Effector memory CD4-positive, alpha-beta T cell (primary cell): ENCODE measurements at places on chromosomes 3 and 15.
A peak's percentile ranks its signal among the peaks of the same experiment; 100 is the strongest.

DNA sequence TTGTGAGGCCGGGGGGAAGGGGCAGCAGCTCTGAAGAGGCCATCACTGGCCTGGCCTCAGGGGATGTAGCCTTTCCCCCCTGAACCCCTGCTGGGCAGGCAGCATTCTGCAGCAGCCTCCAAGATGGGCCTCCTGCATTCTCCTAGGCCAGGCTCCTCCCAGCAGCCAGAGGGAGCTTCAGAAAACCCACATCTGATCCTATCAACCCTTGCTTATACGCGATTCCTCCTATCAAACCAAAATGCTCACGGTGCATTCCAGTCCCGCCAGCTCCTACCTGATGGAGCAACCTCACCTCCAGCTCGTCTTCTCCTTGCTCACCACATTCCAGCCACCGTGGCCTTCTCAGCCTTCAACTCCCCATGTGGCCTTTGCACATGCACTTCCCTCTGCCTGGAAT is 85.7 kb downstream of the MEGF11 start:
- no peak for DNase-seq

DNA sequence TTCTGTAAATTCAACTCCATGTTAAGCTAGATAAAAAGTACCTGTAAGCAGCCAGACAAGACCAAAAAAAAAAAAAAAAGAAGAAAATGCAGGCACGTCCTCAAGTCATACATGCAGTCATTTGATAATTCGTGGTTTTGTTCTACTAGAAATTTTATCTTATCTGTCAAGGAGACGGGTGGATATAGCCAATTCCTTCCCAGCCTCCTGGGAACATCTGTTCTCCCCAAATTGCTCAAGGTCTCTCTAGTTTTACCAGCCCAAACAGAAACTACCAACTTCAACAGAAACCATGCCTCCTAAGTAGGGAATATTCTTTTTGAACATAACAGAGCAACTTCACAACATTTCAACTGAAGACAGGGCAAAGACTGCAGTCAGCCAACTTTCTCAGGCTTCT is 19.5 kb downstream of the RYK start:
- no peak for DNase-seq

DNA sequence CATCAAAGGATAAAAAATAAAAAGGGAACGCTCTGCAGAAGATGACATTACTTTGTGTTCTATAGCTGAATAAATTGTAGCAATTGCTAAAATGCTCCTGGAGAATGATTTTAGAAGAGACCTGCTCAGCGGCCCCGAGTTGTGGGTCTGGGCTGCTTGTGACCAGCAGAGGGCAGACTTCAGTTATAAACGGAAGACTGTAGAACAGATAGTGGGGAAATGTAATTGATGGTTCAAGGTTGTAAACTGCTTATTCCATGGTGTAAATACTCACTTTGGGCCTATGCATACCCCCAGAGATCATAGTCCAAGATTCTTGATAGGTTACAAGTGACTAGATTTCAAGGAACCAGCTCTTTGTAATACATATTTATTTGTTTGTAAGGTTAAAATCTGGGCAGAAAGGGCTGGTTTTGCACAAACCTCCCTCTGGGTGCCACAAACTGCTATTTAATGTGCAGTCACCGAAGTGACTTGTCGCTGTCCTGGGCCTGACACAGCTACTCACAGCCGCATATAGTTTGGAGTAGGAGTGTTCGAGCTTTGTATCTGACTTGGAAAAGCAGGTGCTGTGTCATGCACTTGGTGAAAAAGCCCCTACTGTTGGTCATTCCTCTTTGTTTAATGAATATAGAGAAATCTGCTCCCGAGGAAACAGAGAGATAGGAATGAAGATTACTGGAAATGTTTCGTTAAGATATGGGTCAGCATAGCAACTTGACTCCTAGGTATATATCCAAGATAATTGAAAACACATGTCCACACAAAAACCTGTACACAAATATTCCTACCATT is 34.7 kb upstream of the NDUFB4 start:
- DNase-seq, result peak; percentile 23

DNA sequence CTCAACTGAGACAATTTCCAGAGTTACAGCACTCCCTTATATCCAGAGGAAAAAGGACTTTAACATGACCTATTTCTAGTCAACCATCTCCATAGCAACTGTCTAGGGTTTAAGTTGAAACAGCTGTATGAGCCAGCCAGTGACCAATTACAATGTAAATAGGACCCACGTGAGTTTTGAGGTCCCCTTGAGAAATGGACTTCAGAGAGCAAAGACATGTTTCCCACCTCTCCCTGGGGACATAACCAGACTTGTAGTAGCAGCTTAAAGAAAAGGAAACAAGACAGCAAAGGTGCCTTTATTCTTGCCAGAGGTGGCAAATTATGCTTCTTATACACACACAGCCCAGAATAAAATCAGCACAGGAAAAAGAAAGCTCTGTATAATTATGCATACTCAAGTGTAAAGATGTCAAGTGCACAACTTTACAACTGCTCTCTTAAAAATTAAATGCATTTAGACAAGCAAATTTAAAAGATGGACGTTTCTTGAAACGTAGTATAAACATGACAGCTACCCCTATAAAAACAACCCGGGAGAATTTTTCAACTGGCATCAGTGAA is 40.2 kb downstream of the SUMF1 start:
- no peak for DNase-seq

DNA sequence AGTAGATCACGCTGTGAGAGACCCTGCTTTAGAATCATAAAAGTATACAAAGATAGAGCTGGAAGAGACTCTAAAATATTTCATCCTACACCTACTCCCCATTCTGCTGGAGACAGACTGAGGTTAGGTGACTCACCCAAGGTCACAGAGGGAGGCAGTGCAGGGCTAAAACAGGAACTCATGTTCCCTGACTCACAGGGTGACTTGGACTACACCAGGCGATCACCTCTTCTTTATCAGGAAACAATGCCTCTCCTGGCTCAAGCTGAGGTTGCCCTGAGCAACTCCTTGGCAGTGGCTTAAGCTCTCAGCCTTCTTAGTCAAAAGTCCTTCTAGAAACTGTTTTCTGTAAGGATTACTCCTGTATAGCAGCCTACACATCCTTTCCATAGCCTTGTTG is 26.4 kb upstream of the TNFAIP8L3 start:
- DNase-seq, result no peak

DNA sequence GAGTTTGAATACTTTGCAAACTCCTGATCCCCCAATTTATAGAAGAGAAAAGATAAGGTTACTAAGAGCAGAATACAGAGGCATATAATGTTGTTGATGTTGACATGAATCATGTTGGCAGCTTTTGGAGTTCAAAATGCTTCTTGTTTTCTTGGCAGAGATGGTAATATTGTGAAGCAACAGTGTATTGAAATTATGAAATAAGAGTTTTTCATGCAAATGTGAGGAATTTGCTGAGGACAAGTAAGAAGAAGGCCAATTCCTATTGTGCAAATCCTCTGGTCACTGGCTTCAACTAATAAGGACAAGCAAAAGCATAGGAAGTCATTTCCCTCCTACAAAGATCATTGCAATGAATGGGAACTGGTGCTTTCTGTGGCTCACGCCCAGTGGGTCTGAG is 126.9 kb upstream of the CHL1 start:
- DNase-seq, result no peak

GRCh38 chr3:43239755-43240154 is 46.6 kb upstream of the SNRK start:
- DNase-seq, result no peak

DNA sequence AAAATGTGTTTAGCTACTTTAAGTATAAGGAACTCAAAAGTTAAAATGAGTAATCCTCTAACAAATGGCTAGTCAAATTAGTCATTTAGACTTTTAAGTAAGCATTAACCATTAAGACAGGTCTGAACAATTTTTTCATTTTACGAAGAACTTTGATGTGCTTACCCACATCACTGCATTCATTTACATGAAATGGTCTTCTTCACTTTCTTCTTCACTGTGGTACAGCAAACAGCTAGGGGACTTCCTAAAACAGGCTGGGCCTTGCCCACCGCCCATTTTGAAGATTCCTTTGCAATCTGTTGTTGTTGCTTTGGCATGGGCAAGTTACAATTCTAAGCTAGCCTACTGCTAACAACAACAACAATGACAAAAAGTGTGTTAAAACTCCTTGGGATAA is 67.4 kb downstream of the CBLB start:
- no peak for DNase-seq

DNA sequence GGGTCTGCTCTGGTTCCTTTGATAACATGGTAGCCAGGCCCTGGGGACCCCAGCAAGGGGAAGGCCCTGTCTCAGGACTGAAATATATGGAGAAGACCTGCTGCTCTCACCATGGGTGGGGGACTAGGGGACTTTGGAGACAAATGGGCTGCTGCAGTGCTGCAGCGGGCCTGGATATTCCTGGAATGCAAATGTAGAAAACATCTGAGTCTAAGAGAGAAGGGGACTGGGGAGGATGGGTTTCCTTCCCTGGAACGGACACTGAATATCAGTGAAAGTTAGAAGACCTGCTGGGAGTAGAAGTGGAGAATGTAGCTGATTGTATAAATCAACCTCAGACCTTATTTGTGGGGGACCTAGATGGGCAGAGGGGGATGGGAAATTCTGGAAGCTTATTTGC is 3.1 kb upstream of the HCN4 start:
- no peak for DNase-seq

GRCh38 chr15:37038716-37039106 is 61.6 kb downstream of the MEIS2 start:
- no peak for DNase-seq

DNA sequence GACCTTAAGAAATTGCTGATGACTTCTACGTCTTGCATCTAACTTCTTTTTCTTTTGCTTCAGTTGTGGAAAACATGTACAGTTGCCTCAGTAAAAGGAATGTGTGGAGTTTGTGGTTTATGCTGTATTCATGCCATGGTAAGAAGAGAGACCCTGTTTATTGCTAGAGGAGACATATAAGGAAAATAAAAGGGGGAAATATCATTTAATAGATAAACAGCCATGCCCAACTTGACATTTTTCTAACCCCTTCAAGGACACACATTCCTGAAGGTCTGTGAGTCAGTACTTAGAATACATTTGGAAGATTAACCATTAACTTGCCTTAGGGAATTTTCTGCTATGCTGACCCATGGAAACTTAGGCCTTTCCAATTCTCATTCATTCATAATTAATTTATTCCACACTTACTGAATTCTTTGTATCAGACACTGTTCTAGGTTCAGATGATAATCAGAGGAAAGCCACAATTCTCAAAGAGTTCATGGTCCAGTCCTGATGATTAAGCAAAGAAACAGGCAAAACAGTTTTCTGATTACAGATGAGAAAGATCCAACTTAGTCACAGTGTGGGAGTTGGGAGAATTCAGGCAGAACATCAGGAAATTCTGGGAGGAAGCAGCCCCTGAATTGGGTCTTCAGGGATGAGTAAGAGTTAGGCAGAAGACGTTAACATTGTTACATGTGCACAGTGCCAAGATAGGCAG is 329.8 kb upstream of the RASGRP1 start:
- no peak for DNase-seq

- DNase-seq, result no peak
Observed at GRCh38 chr15:79168922-79169456, 78.4 kb upstream of the RASGRF1 start.

DNA sequence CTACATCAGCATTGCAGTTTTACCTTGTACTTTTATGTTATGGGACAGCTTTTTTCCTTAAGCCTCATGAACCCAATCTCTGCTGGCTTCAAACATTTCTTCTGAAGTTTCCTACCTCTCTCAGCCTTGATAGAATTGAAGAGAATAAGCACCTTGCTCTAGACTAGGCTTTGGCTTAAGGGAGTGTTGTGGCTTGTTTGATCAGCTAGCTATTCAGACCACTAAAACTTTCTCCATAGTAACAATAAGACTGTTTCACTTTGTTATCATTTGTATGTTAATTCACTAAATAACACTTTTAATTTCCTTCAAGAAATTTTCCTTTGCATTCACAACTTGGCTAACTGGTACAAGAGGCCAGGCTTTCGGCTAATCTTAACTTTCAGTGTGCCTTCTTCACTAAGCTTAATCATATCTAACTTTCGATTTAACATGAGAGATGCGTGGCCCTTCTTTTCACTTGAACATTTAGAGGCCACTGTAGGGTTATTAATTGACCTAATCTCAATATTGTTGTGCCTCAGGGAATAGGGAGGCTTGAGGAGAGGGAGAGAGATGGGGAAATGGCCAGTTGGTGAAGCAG is 8.1 kb upstream of the TIGIT start:
- DNase-seq, result no peak

GRCh38 chr3:42062464-42062863 is 28.7 kb upstream of the TRAK1 start:
- DNase-seq, result no peak
